ENCODE measurements at places on chromosomes 3 and 15.

DNA sequence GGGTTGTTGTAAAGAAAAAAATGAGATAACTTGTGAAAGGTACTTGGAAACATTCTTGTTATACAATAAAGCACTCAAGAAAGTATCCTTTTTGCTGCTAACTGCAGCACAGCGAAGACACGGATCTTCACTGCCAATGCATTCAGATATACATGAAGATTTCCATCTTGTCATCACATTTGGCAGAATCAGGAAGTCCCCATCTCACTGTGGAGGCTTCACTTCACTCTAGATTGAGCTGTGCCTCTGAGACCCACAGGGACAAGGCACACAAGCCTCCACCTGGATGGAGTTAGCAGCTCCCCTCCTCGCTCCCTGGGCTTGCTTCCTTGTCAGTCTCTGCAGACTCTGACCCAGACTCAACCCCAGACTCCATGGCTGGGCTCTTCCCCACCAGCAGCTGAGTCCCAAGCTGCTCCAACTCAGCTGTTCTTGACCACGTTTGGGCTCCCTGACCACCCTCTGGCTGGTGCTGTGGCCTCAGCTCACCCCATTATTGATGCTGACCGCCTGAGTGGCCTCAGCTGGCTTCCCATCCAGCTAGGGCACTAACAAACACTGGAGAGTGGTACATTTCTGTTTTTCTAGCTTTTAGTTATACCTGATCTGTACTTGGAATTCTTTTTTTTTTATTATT is 45.4 kb upstream of the SMAD3 start:
- DNase-seq = no peak

GRCh38 chr3:171384101-171384891 is 75.9 kb downstream of the TNIK start:
- DNase-seq = no peak

GRCh38 chr3:132435224-132435910 is 18.1 kb downstream of the DNAJC13 start:
- no peak for DNase-seq

DNA sequence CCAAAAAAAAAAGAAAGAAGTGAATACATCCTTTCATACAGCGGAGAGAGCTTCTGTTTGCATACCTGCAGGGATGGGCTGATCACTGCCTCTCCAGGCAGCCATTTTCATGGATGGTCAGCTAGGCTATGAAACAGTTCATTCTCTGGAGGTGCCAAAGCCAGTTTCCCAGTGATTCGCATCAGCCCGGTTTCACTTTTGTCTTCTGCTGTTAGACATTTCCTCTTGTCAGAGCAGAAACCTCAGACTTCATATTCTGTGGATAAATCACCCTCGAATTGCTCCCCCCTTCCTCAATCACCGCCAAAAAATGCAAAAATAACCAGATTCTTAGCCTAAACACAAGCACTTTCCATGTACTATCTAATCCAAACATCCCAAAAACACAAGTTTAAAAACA is 225.6 kb downstream of the ADAMTS9 start:
- no peak for DNase-seq

DNA sequence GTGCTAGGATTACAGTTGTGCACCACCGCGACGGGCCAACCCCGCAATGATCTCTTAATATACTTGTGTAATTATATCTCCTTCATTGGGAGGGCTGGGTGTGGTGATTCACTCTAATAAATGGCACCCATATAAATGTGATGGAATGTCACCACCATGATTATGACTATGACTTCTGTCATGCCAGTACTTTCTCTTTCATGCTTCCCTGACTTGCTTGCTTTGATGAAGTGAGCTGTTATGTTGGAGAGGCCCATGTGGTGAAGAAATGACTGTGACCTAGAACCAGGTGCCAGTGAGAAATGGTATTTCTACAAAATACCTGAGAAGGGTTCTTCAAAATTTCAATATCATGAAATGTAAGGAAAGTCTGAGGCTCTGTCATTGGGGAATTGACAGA is 24.4 kb upstream of the TP63 start:
- DNase-seq = no peak

DNA sequence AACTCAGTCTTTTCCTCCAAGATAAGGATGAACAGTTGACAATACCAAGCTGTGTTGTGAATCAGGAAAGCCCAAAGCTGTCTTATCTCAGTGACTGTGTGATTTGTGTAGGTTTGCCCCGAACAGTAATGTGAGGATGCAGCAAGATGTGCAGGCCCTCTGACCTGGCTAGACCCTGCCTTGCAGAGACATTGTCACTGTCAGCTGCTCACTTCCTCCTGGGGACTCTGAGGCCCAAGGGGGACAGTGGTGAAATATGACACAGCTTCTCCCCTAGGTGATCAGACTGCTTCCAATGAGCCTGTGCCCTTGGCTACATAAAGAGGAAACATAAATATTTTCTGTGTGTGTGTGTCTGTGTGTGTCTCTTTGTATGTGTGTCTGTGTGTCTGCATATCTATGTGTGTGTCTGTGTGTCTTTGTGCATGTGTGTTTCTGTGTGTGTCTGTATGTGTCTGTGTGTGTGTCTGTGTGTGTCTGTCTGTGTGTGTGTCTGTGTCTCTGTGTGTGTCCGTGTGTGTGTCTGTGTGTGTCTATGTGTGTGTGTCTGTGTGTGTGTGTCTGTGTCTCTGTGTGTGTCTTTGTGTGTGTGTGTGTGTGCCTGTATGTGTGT is 21.7 kb downstream of the LRRK1 start:
- DNase-seq = peak; percentile 40

- no peak for DNase-seq
Observed at GRCh38 chr3:194307849-194308248, 43.3 kb downstream of the CPN2 start.

DNA sequence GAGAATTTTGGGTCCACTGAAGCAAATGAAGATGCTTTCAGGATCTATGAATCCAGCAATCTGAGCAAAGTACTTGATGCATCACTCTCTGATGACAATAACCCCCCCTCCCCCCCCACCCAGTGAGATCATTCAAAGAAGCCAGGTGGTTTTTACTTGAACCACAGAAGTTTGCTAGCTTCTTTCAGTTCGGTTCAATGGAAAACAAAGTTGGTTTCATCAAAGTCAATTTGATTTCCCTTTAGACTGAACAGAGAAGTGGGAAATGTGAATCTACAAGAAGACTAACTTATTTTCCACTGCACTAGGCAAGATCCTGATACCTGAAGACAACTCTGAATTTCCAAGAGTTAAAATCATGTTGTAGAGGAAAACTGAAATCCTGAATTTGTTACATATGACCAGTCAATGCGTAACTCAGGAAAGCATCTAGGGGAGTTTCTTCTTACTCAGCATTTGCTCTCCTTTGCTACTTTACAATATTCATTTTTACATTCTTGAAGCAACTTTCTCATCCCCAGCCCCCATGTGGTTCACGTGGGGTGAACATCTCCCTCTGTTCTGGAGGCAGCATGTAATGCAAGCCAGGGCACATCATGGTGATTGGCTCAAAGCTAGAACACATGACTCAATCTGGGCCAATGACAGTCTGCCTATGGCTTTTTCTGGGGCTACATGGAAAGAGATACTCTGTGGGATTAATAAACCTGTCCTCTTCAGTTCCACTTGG is 572.6 kb downstream of the FOXP1 start:
- DNase-seq = peak; percentile 6

DNA sequence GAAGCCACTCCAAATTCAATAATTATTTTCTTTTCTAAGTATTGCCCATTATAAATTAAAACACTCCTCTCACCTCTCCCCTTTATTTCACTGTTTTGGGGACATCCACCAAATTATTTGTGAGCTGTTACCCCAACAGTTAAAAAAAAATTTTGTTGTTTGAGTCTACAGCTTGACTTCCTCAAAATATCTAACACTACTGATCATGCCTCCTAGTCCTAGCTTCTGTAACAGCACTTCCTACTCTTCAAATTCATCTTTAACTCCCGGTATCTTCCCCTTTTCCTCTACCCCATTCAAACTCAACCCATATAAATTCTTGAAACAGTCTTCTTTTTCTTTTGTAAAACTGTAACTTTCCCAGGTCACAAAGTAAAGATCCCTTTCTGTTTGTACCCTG is 15.9 kb downstream of the PARL start:
- DNase-seq = no peak

DNA sequence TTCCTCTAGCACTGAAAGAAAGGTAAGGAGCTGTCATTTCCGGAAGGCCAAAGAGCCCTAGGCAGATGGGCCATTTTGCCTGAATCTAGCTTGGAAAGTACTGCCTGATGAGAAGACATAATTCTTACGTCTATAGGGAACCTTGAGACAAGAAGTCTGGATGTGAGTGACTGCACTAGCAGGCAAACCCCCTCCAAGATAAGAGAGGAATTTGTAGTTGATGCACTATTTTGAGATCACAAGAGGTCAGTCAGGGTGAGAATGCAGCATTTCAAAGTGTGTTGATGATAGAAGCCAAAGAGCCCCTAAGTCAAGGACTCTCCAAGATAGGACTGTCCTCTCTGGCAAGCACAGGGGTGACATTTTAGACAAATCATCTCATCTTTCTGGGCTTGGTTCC is 99.2 kb downstream of the HES1 start:
- DNase-seq = no peak

DNA sequence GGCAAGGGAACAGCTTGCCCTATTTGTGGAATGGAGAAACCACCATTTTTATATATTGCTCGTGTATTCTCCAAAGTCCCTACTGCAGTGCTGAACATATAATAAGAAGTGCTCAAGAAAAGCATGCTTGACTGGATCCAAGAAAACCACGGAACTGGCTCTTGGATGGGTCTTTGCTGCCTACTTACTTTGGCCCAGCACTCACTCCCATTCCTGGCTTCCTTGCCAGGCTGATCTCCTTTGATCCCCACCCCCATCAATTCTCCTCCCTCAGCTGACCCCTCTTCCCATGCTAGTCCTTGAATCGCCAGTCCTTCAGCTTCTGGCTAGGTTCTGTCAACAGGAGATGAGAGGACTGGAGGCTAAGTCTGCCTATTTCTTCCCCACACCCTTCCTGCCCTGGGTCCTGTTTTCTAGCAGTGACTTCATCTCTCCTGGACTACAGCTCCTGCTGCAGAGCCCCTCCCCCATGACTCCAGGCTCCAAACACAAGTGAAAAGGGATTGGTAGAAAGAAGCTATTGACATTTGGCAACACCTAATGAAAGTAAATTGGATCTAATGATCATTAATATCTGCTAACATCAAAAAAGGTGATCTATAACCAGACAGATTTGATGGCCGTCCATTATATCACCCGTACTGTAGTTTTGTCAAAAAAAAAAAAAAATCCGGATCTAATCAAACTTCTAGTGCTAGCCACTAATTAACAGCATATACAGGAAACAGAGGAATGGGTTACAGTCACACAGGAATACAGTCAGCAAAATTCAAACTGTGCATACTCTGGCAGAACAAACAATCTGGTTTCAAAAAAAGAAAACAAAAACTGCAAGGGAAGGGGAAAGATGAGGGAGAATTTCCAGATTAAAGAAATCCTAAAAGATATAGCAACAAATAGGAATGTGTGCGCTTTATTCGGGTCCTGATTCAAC is 7.8 kb downstream of the FAM240A start:
- no peak for DNase-seq

DNA sequence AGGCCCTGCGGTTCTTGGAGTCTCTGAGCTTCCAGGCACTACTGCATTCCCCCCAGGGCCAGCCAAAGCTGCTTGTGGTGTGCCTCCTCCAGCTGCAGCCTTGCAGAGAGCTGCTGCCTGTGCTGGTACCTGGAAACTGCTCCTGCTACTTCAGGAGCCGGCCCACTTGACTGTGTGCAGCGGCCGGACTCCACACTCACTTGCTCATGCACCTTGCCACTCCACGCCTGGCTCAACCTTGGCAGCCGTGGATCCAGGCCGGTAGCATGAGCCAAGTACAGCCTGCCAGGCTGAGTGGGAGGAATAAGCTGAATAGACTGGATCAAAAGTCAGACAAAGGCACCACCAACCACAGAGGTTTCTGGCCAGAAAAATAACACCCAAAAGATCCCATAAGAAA is 169.7 kb downstream of the TJP1 start:
- no peak for DNase-seq

DNA sequence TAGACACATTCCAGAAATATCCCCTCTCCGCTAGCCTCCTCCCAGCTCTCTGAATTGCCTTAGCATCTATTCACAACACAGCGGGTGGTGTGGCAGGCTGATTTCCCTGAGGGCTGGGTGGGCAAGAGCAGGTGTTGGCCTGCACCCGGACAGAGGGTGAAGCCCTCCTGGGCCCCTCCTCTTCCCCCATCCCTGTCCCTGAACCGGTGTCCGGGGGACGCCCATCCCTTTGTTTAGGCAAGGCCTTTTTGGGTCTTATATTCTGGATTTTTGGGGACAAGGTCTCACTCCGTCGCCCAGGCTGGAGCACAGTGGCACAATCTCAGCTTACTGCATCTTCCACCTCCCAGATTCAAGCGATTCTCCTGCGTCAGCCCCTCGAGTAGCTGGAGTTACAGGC is 55.2 kb upstream of the KLHL25 start:
- no peak for DNase-seq

- no peak for DNase-seq
Observed at GRCh38 chr15:26939398-26939797, 31.6 kb upstream of the GABRG3 start.

DNA sequence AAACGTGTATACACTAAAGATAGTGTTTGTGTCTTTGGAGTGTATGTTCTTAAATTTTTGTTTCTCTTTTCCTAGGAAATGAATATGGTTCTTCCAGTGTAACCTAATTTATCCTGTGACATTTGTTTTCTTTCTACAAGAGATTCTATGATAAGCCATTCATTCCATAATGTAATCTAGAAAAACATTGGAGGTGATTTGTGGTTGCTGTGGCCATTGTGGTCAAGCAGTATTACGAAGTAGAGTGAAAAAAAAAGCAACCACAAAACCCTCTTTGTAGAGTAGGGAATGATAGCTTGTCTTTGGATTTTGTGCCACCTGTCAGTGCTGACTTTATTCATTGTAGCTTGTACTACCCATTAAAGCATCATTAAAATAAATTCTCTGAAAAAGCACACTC is 1209.6 kb downstream of the ZPLD1 start:
- DNase-seq = no peak

DNA sequence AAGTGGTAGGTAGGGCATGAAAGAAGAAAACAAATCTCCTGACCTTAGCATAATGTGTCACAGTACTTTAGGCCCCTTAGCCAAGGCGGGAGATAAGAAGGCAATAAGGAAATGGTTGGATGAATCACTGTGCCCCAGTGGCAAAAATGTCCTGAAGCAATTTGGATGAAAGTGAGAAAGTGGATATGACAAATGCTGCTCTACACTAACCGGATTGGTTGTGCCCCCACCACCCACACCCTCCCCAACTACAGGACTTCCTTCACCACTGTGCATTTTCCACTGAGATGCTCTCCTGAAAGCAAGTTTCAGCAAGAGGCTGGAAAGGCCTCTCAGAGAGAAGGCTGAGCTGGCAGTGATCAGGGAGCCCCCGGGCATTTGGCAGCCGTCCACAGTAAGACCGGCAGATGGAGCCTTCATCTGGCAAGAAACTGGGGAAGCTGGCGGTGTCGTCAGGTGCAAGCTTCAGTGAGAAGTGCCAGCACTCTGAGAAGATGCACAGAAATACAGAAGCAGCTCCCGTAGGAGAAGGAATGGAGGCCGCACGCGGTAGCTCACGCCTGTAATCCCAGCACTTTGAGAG is 63.8 kb downstream of the ATP1B3 start:
- DNase-seq = no peak

All from germinal center (tissue), 1 donor.